ENCODE measurements at places on chromosomes 7 and 10.

DNA sequence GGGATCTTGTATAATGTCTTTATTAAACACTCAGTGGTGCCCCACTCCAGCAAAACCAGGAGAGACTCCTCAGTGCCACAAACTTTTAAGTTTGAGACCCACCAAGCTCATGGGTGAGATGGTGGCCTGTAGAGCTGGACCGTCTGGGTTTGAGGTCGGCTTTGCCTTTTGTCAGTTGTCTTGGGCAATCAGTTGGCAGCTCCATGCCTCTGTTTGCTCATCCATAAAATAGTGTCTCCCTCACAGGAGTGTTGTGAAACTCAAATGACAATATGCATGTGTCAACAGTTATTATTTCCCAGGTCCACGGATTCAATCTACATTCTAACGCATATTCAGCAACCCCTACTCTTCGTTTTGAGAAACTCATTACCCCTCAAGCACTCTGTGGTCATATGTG lies 367.8 kb upstream of the C7orf33 start:
- no peak for DNase-seq

DNA sequence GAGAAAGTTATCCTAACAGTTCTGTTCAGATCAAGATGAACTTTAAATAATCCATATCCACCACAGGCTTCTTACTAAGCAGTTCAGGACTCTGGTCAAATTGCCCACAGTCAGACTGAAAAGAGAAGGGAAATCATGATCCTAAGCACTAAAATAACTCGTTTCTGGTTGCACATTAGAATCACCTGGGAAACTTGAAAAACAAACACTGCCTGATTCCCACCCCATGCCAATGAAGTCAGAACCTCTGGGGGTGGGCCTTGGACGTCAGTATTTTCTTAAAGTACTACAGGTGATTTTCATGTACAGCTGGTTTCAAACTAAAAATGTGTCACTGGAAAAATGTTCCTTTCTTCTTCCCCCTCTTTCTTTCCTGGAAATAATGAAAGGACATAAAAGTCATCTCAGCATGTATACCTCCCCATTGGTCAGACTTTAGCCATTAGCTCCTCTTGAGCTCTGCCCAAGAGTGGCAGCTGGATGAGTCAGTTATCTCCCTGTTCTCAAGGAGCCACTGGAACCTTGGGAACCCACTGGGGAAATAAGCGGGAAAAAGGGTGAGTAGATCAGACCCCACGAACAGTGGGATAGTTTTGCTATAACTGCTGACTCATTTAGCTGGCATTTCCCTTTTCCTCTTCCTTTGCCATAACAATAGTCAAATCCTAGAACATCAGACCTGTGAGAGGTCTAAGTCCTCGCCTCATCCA lies 75.3 kb upstream of the IL6 start:
- no peak for DNase-seq

DNA sequence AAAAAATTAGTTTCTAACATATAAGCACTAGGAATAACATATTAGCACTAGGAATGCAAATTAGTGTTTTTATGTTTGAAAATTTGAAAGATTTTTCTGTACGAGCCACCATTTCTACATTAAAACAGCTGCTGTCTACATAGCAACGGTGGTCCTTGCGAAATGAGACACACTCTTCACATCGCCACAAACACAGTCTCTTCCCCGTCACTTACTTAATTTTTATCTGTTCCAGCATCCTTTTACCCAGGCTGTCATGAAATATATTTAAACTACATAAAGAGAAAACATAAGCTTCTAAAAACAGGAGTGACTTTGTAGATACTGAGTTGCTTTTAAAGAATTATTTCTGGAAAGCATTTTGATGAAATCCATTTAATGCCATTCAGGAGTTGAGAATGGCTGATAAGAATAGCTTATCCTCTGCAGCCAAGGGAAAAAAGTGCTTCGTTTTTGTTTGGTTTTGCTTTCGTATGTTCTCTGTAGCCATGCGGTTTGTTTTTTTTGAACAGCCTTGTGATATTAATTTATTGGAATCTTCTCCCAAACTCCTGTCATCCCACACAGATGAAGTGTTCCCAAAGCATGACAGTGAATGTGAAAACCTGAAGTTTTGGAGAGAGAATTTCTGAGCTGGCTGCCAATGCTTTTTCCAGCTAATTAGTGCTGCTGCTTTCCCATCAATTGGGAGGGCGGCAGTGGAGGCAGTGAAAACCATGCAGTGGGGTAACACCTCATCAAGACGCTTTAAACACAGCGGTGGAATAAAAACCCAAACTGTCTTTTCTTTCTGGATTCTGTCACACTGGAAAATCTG lies 603.7 kb upstream of the ADARB2 start:
- DNase-seq, result no peak

DNA sequence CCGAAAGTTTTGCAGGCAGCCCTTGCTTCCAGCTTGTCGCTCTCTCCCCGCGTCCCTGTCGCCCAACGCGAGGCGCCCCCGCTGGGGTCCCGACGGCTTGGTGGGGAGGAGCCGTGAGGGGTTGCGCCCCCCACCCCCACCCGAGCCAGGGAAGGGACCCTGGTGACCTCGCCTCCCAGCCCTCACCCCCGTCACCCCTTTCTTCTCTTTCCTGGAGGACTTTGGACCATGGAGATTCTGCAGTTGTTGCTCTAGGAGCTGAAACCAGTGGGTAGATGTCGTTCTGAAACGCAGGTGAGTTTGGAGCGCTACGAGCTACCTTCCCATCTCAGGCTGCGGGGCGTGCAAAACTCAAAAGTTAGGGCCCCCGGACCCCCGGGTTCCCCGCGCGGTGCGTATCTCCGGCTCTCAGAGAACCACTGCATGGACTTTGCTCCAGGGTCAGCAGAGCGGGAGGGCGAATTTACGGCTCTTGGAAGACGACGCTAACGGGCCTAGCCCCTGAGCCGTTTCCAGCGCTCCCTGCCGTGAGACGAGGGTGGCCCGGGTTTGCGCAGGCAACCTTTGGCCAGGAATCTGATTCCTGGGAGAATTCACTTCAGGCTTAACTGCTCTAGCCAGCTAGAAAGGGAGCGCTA lies 684 bp upstream of the ATXN7L1 start:
- peak; percentile 1 for DNase-seq

GRCh38 chr10:126838316-126838715 lies 66.9 kb upstream of the DOCK1 start:
- no peak for DNase-seq

- DNase-seq, result no peak
These were observed 5.6 kb downstream of the TLX1 start for GRCh38 chr10:101136708-101137121.

- DNase-seq, result peak; percentile 45
These were observed at the start of gene JCAD for GRCh38 chr10:30059209-30060107. TSS of gene JCAD (minus strand) at chr10:30059586. CDS start at chr10:30047812, 11,774 bp downstream.
